A549 treated with RU486 at 1 μM for 4 hours (cell line): ENCODE measurements at places on chromosomes 7 and 10. TPM values are rescaled to one million over a fixed set of nuclear protein-coding genes. Genes with fewer than 3 reads are reported as not detected.

The DEPP1 gene
- 0.81 to 1.7 TPM (median 1.6 TPM) in 5 replicates for total RNA-seq

The TEX47 gene
- not detected in 5 replicates for total RNA-seq

The ARID5B gene
- 1.5 to 2.4 TPM (median 1.9 TPM) in 5 replicates for total RNA-seq

The TAS2R3 gene
- total RNA-seq, result not detected in 5 replicates

The WEE2 gene
- not detected in 5 replicates for total RNA-seq

The TUBB8 gene
- 0.18 TPM in 1 of 5 replicates, not detected in the others for total RNA-seq

The CYP3A7 gene
- total RNA-seq, result not detected in 5 replicates

The GARIN1A gene
- total RNA-seq, result 0.42 to 1.4 TPM (median 0.71 TPM) in 5 replicates

The GIMAP8 gene
- not detected in 5 replicates for total RNA-seq

The ERVW-1 gene
- total RNA-seq, result not detected in 5 replicates

The CC2D2B gene
- total RNA-seq, result 0.14 TPM in 2 of 5 replicates, not detected in the others

The ITGA8 gene
- not detected in 5 replicates for total RNA-seq

The EMX2 gene
- total RNA-seq, result not detected in 5 replicates

The C10orf105 gene
- total RNA-seq, result not detected in 5 replicates

The TBATA gene
- total RNA-seq, result not detected in 5 replicates

The FBXW4 gene
- total RNA-seq, result 16.3 to 23.7 TPM (median 22.4 TPM) in 5 replicates

The PAOX gene
- 1.5 to 2.2 TPM (median 1.8 TPM) in 5 replicates for total RNA-seq

The ARF5 gene
- total RNA-seq, result 156 to 204 TPM (median 163 TPM) in 5 replicates

The MMD2 gene
- not detected in 5 replicates for total RNA-seq

The RASA4 gene
- total RNA-seq, result 1.7 to 2.7 TPM (median 2.3 TPM) in 5 replicates

The CYP26C1 gene
- not detected in 5 replicates for total RNA-seq

The PARD3 gene
- 72.2 to 95.5 TPM (median 72.9 TPM) in 5 replicates for total RNA-seq

The EFCAB10 gene
- total RNA-seq, result 2.3 to 3.4 TPM (median 2.9 TPM) in 5 replicates

The TBL2 gene
- total RNA-seq, result 54.2 to 57.6 TPM (median 55.2 TPM) in 5 replicates

The ODAD2 gene
- 0.07 TPM in 1 of 5 replicates, not detected in the others for total RNA-seq

The CLCN1 gene
- 0.06 to 0.11 TPM in 2 of 5 replicates, not detected in the others for total RNA-seq

The NEURL1 gene
- 0.18 to 0.83 TPM (median 0.35 TPM) in 5 replicates for total RNA-seq

The ZCCHC24 gene
- 2.6 to 5.0 TPM (median 4.7 TPM) in 5 replicates for total RNA-seq

The KCND2 gene
- total RNA-seq, result not detected in 5 replicates

The NPTX2 gene
- 0.06 to 0.09 TPM (median 0.07 TPM) in 5 replicates for total RNA-seq

The MALRD1 gene
- total RNA-seq, result not detected in 5 replicates

The TCF7L2 gene
- total RNA-seq, result 17.2 to 23.1 TPM (median 21.4 TPM) in 5 replicates

The CTNNA3 gene
- not detected in 5 replicates for total RNA-seq

The ANXA11 gene
- total RNA-seq, result 167 to 255 TPM (median 199 TPM) in 5 replicates

The SPAM1 gene
- not detected in 5 replicates for total RNA-seq

The SLC26A5 gene
- not detected in 5 replicates for total RNA-seq

The MNX1 gene
- total RNA-seq, result 4.0 to 6.6 TPM (median 6.3 TPM) in 5 replicates

The NXPH1 gene
- not detected in 5 replicates for total RNA-seq

The GLI3 gene
- total RNA-seq, result 0.15 to 0.47 TPM (median 0.21 TPM) in 5 replicates

The HEPACAM2 gene
- total RNA-seq, result not detected in 5 replicates

The KCNH2 gene
- 0.29 to 0.61 TPM (median 0.37 TPM) in 5 replicates for total RNA-seq
